ENCODE measurements at places on chromosomes 12 and 14. TPM values are rescaled to one million over a fixed set of nuclear protein-coding genes. Genes with fewer than 3 reads are reported as not detected.

Gene GRIN2B
- total RNA-seq, result not detected

Gene HNF1A
- not detected for total RNA-seq

Gene PTPN6
- total RNA-seq, result 22.5 TPM

Gene CPM
- total RNA-seq, result 5.3 TPM

Gene VAMP1
- 9.3 TPM for total RNA-seq

Gene GNB3
- 1.8 TPM for total RNA-seq

Gene FGD6
- total RNA-seq, result 14.2 TPM

Gene CCDC196
- total RNA-seq, result not detected

Gene PRPF40B
- 16.2 TPM for total RNA-seq

Gene DIO2
- 2.0 TPM for total RNA-seq

Gene NINJ2
- not detected for total RNA-seq

Gene COQ10A
- total RNA-seq, result 9.2 TPM

Gene TRHDE
- total RNA-seq, result 17.7 TPM

Gene GPRC5D
- not detected for total RNA-seq

Gene BHLHE41
- total RNA-seq, result 81.0 TPM

Measured in PC-3 (cell line).